Activated naive CD4-positive, alpha-beta T cell treated with anti-CD3 and anti-CD28 coated beads for 36 hours (primary cell): ENCODE measurements at places on chromosomes 16 and 17.

GRCh38 chr17:65204001-65204400, 66.8 kb downstream of the RGS9 start:
- no peak for DNase-seq

- no peak for DNase-seq
These were observed 175.5 kb downstream of the LGALS9B start for GRCh38 chr17:20291853-20292252.

GRCh38 chr17:70173681-70174080, 4.3 kb downstream of the KCNJ2 start:
- DNase-seq = no peak

- peak; percentile 46 for DNase-seq
These were observed 1.6 kb downstream of the PPY start for GRCh38 chr17:43940630-43941029.

DNA sequence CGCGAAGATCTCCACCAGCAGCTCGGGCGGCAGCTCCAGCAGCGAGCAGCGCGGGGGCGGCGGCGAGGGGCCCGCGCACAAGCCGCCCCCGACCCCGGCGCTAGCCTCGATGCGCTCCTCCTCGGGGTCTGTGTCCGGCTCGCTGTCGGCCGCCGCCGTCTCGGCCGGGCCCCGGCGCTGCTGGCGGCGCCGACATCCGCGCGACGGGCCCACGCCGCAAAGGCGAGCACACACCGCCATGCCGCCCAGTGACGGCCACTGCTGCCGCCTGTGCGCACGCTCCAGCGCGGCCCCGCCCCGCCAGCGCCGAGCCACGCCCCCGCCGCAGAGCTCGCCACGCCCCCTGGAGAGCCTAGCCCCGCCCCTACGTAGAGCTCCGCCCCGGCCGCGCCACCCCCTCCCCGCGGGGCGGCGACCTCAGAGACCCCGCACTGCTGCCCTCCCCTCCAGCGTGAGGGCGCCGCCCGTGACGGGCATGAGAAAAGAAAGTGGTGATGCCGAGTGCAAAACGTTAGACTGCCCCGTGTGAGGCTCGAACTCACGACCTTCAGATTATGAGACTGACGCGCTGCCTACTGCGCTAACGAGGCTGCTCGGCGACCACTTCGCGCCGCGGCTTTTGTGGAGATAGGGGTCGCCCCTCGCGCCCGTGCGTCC, at the start of gene FBXO31:
FBXO31 (minus strand) TSS at position 272 of the 657 bp plus-strand sequence; CDS start at position 240, 32 bp downstream.
- DNase-seq = peak; percentile 89

GRCh38 chr17:10033959-10034358, 128.9 kb upstream of the RCVRN start:
- DNase-seq = no peak

DNA sequence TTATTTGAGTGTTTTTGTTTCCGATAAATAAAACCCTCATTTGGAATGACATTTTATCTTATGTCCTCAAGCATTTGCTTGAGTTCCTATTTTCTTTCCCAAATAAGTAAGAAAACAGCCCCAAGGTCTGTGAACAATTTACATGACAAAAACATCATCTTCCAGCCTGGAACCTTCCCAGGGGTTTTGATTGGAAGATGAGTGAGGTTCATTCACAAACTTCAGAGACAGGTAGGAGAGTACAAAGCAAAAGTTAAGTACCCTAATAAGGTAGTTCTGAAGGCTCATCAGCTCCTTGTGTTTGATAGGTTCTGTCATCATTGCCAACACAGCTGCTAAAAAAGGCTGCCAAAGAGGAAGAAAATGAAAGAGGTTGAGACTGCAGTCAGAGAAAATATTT, 772.8 kb downstream of the CDH8 start:
- no peak for DNase-seq

- no peak for DNase-seq
These were observed 49.6 kb downstream of the VMP1 start for GRCh38 chr17:59757043-59757442.

DNA sequence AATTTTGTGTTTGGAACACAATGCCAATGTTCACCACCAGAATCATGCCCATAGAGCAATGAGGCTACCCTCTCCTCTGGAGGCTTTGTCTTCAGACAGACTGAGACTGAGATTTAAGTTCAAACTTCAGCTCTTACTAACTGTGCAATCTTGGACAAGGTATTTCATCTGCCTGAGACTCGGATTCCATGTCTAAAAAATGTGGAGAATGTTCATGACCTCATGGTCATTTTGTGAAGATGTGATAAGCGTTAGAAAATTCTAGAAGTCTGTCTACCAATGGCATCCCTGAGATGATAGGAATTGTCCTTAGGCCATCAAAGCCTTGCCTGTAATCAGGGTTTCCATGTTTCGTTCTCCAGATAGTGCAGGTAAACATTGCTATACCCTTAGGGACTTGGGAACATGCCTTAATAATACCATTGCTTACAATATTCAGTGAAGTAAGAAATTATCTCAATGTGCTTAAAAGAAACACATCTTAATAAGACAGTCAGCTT, 388.2 kb upstream of the MAF start:
- DNase-seq = no peak

- DNase-seq = peak; percentile 68
These were observed 34.1 kb downstream of the TK2 start for GRCh38 chr16:66515596-66516508.

GRCh38 chr16:901715-902601, 68.8 kb downstream of the LMF1 start:
- no peak for DNase-seq

GRCh38 chr16:82603784-82604411, 22.9 kb upstream of the CDH13 start:
- peak; percentile 13 for DNase-seq

DNA sequence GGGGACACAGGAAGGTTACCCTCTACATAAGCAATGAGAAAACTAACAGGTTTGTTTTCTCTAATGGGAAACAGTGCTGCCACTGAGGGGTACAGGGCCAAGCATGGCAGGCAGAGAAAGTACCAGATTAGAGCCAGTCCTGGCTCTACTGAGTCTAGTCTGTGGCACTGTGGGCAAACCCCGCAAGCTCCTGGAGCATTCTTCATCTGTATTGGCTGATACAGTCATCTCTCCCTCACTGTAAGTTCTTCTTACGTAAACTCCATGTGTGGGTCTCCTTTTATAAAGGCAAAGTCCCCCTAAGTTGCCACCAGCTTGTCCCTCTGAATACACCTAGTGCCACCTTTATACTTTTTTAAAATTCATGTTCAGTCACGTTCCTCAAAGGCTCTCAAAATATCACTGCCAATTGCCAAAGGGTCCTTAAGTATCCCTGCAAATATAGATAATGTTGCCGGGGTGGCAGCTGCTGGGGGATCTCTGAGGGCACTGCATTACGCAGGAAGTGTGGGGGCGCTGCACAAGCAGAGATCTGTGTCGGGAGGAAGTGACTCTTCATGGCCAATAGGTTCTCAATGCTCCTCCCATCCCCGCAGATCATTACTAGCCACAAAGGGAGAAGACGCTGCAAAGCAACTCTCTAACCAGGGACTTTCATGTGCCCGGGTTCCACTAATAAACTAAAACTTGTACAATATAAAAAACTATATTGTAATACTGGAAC, 18.8 kb downstream of the XPO6 start:
- peak; percentile 88 for DNase-seq

DNA sequence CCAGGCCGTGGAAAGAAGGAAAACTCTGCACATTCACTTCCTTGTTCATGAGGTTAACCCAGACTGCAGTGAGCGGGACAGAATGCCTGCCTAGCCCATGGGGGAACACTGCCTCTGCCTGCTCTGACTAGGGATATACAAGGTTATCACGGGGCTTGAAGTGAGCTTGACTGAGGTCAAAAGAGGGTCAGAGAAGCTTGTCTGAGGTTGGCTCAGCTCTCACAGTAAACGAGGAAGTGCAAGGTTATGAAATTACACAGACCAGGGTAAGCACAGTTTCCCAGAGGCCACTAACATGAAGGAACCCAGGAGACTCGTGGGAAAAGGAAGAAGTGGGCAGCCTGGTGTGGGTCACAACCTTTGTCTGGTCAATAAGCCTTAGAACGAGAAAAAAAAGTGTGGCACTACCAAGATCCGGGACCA, 28.7 kb downstream of the HIC1 start:
- DNase-seq = no peak
